Stimulated activated CD4-positive, alpha-beta T cell treated with anti-CD3 and anti-CD28 coated beads, Interleukin-15, amount 100 ng/mL, for 24 hours (primary cell): ENCODE measurements at places on chromosomes 16 and 17.

DNA sequence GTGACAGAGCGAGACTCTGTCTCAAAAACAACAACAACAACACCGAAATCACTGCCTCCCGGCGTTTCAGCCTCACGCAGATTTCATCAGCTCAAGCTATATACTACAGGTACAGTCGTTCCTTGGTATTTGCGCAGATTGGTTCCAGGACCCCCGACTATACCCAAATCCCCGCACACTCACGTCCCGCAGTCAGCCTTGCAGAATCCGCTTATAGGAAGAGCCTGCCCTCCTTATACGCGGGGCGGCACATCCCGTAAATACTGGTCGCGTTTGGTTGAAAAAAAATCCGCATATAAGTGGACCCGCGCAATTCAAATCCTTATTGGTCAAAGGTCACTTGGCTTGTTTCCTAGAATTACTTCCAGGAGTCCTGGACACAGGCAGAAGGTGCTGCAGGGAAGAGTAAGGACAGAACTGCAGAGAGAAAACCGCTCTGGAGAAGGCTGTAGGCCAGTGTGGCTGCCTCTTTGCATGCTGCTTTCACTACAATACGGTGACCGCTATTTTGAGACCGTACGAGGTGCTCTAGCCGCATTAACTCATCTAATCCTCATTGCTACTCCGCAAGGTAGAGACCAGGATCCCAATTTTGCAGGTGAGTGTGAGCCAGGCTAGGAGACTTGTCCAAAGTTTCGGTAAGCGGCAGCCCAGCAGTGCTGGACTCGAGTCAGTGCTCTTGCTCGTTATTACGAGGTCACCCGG is 718 bp downstream of the NDUFAB1 start:
- no peak for DNase-seq

DNA sequence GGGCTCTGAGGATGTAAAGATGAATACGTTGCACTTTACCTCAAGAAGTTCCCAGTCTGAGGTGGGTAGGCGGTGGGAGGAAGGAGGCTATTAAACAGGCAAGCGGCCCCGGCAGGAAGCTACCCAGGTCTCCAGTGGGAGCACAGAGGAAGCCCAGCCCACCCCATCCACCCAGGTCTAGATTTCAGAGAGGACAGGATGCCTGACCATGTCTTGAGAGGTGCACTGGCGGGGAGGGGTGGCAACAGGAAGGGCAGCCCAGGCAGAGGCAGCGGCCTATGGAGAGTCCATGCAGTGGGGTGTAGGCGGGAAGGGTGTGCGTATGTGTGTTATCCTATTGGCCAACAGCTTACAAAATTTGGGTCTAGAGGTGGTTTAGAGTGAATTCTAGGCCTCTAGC is 13.9 kb downstream of the SARM1 start:
- DNase-seq: peak; percentile 51

DNA sequence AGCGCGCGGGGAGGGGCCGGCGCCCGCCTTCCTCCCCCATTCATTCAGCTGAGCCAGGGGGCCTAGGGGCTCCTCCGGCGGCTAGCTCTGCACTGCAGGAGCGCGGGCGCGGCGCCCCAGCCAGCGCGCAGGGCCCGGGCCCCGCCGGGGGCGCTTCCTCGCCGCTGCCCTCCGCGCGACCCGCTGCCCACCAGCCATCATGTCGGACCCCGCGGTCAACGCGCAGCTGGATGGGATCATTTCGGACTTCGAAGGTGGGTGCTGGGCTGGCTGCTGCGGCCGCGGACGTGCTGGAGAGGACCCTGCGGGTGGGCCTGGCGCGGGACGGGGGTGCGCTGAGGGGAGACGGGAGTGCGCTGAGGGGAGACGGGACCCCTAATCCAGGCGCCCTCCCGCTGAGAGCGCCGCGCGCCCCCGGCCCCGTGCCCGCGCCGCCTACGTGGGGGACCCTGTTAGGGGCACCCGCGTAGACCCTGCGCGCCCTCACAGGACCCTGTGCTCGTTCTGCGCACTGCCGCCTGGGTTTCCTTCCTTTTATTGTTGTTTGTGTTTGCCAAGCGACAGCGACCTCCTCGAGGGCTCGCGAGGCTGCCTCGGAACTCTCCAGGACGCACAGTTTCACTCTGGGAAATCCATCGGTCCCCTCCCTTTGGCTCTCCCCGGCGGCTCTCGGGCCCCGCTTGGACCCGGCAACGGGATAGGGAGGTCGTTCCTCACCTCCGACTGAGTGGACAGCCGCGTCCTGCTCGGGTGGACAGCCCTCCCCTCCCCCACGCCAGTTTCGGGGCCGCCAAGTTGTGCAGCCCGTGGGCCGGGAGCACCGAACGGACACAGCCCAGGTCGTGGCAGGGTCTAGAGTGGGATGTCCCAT is 232.8 kb downstream of the SEC14L1 start:
- DNase-seq: peak; percentile 39

- DNase-seq: no peak
Measured at GRCh38 chr16:59684911-59685310, 950.8 kb upstream of the GOT2 start.

DNA sequence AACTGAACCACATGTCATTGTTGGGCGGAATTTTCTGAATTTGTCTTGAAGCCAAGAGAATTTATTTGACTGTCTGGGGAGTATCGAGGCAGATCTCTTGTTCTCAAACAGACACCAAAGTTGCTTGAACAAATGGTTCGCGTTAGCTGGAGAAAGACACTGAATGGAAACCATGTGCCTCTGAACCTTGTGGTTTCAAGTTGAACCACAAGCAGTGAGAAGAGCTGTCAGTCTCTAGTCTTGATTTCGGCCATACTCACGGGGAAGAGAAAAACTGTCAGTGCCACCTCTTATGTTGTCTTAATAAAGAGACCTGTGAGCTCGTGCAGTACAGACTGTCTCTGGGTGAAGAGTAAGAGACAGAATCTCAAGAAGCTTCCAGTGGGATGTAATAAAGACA is 886.5 kb upstream of the SOX9 start:
- no peak for DNase-seq

DNA sequence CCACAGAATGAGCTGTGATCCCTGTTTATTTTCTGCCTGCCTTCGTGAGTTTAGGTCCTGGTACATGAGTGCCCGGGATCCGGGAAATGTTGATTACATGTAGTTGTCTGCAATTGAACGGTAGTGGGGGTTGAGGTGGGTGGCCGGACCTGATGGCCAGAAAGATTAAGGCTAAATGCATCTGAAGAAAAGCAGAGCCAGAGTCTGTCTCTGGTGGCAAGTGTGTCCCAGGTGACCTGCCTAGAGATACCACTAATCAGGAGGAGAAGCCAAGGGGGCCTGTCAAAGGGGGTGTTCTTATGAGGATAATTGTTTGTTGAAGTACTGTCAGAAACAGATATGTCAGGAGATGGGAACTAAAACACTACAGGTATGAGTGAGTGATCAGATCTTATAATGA is 154.0 kb upstream of the ASIC2 start:
- no peak for DNase-seq

DNA sequence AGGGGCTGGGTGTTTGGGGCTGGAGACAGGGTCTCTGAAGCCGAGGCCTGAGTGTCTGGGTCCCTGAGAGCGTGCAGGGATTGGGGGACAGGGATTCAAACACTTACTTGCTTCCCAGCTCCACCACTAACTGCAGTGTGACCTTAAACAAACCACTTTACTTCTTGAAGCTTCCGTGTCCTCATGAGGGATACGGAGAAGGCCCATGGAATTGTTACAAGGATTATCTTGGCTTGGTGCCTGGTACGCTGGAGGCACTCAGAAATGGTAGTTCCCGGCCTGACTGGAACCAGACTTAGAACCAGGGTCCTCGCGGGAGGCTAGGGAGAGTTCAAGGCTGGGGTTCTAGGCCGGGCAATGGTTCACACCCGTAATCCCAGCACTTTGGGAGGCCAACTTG is 2.9 kb upstream of the CXCL16 start:
- DNase-seq: no peak

DNA sequence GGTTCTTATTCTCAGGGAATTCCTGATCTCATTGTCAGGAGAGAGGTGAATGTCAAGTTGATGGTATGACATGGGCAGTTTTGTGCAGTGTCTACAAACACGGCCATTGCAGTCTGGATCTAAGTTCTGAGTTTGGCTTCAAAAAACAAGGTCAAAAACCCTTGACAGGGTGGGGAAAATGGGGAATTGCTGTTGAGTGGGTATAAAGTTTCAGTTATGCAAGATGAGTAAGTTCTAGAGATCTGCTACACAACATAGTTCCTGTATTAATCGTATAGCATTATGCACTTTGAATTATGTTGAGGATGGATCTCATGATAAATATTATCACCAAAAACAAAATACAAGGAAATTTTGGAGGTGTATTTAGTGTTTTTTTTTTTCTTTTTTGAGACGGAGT is 36.6 kb upstream of the CARMIL2 start:
- no peak for DNase-seq

GRCh38 chr17:72004011-72004427 is 116.8 kb upstream of the SOX9 start:
- no peak for DNase-seq

DNA sequence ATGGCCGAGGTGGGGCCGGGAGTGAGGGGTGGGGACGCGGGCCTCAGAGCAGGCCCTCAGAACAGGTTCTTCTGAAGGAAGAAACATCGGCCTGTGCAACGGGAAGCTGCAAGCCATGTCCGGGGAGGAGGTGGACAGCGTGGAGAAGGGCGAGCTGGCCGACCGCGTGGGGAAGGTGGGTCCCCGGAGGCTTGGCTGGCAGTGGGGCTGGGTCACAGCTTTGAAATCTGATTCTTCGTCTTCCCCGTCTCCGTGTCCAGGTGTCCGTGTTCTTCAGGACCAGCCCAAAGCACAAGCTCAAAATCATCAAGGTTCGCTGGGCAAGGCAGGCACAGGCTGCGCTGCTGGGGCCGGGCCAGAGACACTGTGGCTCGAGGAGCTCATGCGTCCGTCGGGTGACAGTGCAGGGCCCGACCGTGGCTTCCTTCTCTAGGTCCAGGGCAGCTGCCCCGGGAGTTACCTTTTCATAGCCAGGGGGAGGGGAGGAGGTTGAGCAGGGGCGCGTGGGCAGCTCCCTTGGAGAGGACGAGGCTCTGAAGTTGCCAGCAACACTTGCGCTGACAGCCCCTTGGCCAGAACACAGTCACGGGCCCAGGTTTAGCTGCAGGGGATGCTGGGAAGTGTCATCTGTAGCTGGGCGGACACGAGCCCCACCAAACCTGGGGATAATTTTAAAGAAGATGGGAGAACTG is 51.3 kb downstream of the MEAK7 start:
- DNase-seq: no peak

DNA sequence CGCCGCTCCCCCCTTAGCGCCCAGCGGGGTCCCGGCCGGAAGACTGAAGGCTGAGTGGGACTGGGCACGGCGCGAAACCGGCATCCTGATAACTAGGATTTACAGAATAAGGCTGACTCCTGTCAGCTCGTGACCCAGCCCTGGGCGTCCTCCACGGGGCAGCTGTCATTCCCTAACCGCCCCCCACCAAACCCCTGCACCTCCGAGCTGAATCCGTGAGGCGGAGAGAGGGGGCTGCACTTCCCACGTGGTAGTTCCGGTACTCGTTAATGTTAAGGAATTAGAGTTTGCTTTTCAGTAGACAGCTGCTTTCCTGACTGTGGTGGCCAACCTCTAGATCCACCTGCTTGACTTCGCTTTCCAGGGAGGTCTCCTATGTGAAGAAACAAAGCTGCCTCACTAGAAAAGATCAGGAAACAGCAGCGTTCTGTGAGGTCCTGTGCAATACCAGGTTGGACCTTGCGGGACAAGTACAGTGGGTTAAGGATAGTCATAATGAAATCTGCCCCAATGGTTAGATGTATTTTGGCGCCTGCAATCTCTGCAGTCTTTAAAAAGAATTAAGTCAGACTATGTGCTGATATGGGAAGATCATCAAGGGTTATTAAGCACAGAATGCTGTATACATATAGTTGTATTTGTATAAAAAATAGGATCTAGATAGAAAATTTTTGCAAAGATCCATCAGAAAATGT is 1.1 kb upstream of the WBP2 start:
- DNase-seq: no peak

- DNase-seq: no peak
Measured at GRCh38 chr17:60640503-60640902, 37.1 kb upstream of the BCAS3 start.
